ENCODE measurements at places on chromosomes 12 and 14. TPM values are rescaled to one million over a fixed set of nuclear protein-coding genes. Genes with fewer than 3 reads are reported as not detected.

L3HYPDH gene
- total RNA-seq: 54.2 TPM

CAPZA3 gene
- not detected for total RNA-seq

ASPG gene
- 0.13 TPM for total RNA-seq

SELPLG gene
- 2.9 TPM for total RNA-seq

PIP4K2C gene
- total RNA-seq: 26.2 TPM

PKP2 gene
- total RNA-seq: not detected

HNRNPC gene
- 643 TPM for total RNA-seq

GALNT8 gene
- 1.3 TPM for total RNA-seq

CLEC4A gene
- total RNA-seq: 0.32 TPM

FIGNL2 gene
- under 0.01 TPM for total RNA-seq

SYCP3 gene
- total RNA-seq: 0.52 TPM

C1R gene
- 427 TPM for total RNA-seq

PFDN5 gene
- 514 TPM for total RNA-seq

LAG3 gene
- 1.0 TPM for total RNA-seq

RFLNA gene
- total RNA-seq: 5.2 TPM

ABHD4 gene
- 36.6 TPM for total RNA-seq

ZNF26 gene
- total RNA-seq: 11.3 TPM

KRT2 gene
- total RNA-seq: not detected

Measured in articular chondrocyte of knee joint (primary cell).